ENCODE measurements at places on chromosomes 5 and 9.

GRCh38 chr5:66171349-66172344 lies 27.5 kb downstream of the SREK1 start:
- DNase-seq: no peak

- no peak for DNase-seq
Observed at GRCh38 chr9:89122949-89123348, 55.7 kb downstream of the SHC3 start.

- no peak for DNase-seq
Observed at GRCh38 chr5:41414598-41414997, 95.8 kb downstream of the PLCXD3 start.

DNA sequence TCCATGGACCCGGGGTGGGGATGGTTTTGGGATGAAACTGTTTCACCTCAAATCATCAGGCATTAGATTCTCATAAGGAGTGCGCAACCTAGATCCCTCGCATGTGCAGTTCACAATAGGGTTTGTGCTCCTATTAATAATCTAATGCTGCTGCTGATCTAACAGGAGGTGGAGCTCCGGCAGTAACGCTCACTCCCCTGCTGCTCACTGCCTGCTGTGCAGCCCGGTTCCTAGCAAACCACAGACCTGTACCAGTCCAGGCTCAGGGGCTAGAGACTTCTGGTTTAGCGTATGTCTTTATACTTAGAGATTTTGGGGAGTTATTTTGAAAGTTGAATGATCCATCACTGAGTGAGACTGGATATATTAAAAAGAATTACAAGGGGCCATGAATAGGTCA lies 50.2 kb downstream of the RICTOR start:
- DNase-seq: no peak

GRCh38 chr9:3746296-3747275 lies 220.8 kb upstream of the RFX3 start:
- no peak for DNase-seq

GRCh38 chr5:2239201-2239910 lies 356.6 kb upstream of the IRX4 start:
- no peak for DNase-seq

GRCh38 chr5:539469-540070 lies 15.3 kb upstream of the SLC9A3 start:
- DNase-seq: peak; percentile 64

DNA sequence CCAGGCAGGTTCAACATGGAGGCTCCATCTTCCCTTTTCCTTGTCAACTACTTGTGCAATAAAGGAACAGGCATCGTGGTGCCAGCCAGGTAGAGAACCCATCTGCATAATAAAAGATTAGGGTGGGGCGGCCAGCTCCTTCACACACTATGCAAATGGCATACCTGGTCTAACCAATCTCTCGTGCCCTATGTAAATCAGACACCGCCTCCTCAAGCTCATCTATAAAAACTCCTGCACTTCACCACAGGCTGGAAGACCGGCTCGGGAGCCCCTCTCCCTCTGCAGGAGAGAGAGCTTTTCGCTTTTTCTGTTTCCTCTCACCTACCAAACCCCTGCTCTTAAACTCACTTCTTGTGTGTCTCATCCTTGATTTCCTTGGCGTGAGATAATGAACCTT lies 244.3 kb upstream of the PUM3 start:
- no peak for DNase-seq

DNA sequence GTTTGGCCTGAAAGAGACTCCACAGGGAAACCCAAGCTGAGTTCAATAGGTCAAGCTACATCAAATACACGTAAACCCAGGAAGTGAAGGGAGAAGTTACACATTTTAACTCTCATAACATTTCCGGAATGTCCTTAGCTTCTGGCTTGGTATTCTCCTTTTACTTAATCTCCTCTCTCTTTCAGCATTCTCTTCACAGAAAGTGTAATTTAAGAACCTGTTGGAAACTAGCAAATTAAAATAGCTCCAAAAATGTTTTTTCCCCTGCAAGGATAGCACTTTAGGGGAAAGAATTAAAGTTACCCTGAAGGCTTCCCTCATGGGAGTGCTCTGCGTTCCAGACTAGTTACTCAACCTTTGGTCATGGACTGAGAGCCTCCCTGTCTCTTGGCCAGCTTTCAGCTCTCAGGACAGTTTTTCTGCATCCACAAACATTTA lies 292.7 kb upstream of the TARS1 start:
- DNase-seq: no peak

DNA sequence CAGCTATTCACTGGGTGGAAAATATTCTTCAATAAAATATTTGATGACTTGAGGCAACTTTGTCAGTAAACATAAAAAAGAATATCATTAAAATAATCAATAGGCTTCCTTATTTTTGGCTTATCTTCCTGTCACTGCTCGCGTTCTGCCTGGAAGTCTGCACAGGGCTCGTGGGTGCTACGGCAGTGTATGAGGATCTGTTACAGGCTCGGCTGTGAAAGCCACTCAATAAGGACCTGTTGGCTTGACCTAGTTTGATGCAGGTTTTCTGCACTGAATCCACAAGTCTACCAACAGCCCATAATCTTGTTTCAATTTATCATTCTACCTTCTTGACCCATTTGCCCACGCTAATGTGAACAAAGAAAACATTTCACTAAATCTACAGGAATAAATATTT lies 97.2 kb downstream of the PDZD2 start:
- DNase-seq: no peak

GRCh38 chr5:157476702-157477408 lies 16.8 kb downstream of the NIPAL4 start:
- no peak for DNase-seq

DNA sequence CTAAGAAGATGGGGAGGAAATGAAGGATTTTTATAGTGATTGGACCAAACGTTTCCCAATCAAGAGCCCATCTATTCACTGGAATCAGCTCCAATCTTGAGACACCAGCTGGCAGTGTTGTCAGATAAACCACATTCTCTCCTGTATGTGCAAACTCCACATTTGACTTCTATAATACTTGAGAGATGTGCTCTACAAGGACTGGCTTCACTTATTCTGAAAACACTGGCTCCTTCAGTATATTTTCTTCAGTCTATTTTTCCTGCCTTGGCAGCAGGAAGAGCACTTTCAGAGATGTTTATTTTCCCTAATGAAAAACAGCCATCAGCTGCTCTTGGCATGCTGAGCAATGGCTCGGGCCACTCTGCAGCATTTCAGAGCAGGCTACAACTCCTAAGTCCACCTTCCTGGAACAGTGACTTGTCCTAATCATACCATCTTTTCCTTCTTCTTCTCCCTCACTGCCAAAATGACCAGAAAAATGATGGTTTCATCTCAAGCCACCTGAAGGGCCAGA lies 96.9 kb upstream of the FSTL4 start:
- no peak for DNase-seq

GRCh38 chr5:52800394-52801213 lies 12.9 kb downstream of the ITGA1 start:
- DNase-seq: peak; percentile 71

GRCh38 chr9:131500939-131501541 lies 1.7 kb upstream of the POMT1 start:
- DNase-seq: no peak

GRCh38 chr9:99023831-99024230 lies 80.1 kb downstream of the COL15A1 start:
- no peak for DNase-seq

GRCh38 chr9:118364266-118365106 lies 660.3 kb downstream of the TLR4 start:
- DNase-seq: no peak

DNA sequence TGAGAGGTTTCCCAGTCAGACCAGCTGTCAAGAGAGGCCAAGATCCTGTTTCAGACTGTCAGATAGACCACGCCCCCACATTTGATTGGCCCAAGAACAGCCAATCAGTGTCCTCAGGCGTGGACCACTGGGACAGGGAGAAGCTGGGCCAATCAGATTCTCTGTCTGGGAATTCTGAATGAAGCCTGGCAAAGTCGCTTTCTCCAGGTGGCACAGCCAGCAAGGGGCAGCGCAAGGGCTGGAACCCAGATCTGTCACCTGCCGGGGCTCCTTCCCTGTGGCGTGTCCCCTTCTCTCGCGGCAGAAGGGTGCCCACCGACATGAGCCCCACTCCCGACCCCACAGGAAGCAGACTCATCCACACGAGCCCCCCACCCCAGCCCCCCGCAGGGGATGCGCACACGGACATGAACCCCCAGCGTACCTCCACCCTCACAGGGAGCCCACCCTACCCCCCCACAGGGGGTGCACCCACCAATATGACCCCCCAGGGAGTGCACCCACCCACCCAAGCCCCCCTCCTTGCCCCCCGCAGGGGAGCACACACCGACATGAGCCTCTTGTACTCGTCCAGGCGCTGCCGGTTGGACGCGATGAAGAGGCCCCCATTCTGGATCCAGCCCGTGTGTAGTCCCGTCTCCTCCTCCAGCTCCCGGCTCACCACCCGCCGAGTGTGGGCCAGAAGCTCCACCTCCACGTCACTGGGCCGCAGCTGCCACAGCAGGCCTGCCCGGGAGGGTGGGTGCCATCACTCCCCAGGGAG lies 6.1 kb downstream of the SARDH start:
- peak; percentile 91 for DNase-seq

DNA sequence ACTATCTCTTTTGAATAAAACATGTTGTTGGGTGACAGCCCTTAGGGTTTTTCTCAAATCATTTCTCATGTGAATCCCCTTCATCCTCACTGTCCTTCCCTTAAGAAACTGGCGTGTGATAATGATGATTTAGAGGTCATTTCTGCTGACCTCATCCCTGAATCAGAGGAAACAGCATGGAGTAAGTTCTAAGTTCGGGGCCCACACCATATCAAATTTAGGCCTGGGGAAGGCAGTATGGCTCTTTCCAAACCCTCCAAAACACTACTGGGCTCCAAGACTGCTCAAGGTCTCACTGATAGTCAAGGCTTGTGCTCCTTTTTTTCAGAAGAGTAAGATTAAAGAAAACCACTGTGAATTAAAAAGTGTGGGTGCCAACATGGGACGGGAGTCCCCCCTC lies 872 bp upstream of the SMIM3 start:
- no peak for DNase-seq

All from pancreas (tissue), 10 donors.